ENCODE measurements at places on chromosomes 13 and 19.

DNA sequence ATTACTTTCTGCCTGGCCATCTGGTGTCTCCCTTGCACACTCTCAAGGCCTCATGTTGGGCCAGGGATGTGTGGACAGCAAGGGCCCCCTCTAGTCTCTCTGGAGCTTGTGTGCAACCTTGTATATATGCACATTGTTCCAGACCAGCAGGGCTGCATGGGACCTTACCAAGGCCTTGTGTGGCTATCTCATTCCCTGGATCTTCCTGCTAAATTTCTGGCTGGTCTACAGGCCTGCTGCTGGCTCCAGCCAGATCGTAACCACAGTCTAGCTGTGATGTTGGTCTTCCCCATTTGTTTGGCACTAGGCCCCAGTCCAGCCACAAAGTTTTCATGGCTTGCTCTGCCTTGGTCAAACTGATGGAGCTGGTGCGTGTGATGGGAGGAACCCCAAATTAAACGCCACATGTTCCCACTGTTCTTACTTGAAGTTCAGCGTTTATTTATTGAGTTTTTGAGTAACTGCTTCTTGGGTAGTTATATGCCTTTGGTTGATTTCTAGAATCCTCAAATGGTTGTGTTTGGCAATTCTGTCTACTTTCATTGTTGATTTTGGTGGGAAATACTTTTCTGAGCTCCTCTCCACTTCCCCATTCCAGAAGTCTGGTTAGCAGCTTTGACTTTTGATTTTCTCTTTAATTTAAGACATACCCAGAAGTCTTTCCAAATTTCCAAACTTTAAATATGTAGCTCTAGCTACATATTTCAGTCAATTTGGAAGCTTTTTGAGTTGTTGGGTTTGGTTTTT lies 56.4 kb downstream of the SIPA1L3 start:
- DNase-seq, result peak; percentile 16

- DNase-seq, result peak; percentile 10
These were observed 23.8 kb downstream of the TEX101 start for GRCh38 chr19:43438291-43439031.

GRCh38 chr13:41061914-41062837 lies 867 bp downstream of the WBP4 start:
- DNase-seq, result peak; percentile 78

GRCh38 chr19:49682274-49682673 lies 5.2 kb downstream of the PRMT1 start:
- DNase-seq, result no peak

- DNase-seq, result no peak
These were observed 80.3 kb downstream of the ANKRD10 start for GRCh38 chr13:110834572-110834971.

GRCh38 chr13:40777166-40777808 lies 6.3 kb upstream of the MRPS31 start:
- peak; percentile 54 for DNase-seq

- DNase-seq, result no peak
These were observed 807.5 kb upstream of the SLC10A2 start for GRCh38 chr13:103873725-103874124.

- peak; percentile 37 for DNase-seq
These were observed 209.5 kb upstream of the IPO5 start for GRCh38 chr13:97743938-97744337.

DNA sequence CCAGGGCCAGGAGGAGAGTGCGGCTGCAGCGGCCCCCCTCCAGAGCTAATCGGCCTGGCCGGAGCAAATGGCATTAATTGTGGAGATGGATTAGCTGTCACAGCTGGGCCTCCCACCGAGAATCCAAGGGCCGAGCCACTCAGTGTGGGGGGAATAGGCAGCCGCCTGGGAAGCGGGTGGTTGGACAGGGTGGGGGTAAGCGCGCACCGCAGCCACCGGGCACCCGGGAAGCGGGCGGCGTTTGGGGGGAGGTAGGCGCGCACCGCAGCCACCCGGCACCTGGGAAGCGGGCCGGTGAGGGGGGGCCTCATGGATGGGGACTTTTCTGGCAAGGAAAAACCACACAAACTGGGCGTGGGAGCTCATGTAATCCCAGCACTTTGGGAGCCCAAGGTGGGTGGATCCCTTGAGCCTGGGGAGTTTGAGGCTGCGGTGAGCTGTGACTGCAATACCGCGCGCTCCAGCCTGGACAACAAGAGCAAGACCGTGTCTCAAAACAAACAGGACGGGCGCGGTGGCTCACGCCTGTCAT lies 9.7 kb downstream of the R3HDM4 start:
- DNase-seq, result peak; percentile 38

GRCh38 chr13:43805071-43805468 lies 18.3 kb upstream of the ENOX1 start:
- peak; percentile 95 for DNase-seq

DNA sequence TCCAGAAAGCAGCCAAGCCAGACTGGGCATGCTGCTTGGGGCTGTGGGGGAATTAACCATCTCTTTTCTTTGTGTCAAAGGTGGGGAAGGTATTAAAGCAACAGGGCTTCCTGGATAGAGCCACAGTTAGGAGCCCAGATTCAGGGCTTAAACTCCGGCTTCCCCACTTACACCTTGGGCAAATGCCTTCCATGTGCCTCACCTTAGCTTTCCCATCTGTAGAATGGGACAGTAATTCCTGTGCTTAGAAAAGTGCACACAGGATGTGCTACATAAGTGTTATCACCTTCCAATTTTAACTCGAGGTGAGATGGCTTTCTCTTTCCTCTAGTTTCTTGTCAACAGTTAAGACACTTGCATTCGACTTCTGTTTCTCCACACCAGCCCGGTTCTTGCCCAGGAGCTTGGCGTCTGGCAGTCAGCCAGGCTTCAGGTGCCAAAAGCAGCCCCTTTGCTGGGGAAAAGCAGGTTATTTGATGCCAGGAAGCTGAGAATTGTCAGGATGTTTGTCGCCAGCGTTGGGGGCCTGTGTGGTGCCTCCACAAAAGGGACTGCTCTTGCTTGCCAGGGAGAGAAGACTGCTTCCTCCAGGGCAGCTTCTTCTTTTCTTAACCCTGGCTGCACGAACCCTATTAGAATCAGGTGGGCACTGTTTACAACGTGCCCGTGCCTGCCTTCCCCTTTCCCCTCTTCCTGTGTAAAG lies 79.2 kb downstream of the SIPA1L3 start:
- DNase-seq, result no peak

DNA sequence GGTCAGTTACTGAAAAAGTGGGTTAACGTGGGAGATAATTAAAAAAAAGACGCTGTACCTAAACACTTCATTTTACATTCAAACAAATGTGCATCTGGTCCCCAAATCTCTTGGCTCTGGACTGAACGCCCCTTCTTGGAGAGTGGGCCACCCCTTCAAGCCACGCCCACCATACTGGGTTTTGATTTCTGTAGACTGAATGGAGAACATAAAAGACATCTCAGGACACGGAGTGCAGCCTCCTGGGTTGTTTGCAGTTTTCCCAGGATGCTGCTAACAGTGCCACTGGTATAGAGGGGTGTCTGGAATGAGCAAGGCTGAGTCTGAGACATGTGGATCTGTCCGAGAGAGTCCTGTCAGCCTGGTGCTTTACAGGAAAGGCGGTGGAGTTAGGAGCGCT lies 10.6 kb downstream of the TFDP1 start:
- DNase-seq, result no peak

GRCh38 chr13:39879286-39880035 lies 224.0 kb downstream of the COG6 start:
- no peak for DNase-seq

DNA sequence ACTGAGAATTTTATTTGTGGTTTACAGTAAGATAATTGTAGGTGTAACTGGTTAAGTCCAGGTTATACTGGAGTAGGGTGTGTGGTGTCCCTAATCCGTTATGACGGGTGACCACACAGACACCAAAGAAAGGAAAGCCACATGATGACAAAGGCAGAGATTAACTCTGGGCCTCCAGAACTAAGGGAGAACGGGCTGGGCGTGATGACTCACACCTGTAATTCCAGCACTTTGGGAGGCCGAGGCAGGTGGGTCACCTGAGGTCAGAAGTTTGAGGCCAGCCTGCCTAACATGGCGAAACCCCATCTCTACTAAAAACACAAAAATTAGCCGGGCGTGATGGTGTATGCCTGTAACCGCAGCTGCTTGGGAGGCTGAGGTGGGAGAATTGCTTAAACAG lies 10.2 kb upstream of the FUT2 start:
- no peak for DNase-seq

- DNase-seq, result peak; percentile 40
These were observed 104.6 kb upstream of the RAP2A start for GRCh38 chr13:97329331-97329730.

DNA sequence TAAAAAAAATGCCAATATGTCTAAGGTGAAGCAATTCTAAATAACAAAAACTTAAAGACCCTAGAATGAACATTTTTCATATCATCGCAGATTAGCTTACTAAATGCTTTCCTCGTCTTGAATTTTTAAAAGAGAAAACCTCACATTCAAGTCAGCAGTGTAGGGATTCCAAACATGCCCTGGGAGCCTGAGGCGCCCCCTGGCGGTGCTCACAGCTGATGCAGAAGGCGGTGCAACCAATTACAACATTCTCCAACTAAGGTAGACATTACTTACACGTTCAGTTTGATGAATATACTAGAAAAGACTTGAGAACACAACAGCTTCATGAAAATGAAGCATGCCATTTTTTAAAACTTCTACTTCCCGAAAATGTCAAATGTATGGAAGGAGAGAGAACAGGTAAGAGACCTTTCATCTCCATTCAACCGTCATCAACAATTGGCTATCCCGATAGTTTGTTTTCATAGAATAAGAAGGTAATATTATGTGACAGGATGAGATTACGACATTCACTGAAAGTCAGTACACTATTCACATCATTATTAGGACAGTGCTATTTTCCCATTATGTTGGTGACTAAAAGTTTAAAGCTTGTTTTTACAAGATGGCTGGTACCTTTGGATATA lies 304.4 kb downstream of the DCLK1 start:
- DNase-seq, result no peak

DNA sequence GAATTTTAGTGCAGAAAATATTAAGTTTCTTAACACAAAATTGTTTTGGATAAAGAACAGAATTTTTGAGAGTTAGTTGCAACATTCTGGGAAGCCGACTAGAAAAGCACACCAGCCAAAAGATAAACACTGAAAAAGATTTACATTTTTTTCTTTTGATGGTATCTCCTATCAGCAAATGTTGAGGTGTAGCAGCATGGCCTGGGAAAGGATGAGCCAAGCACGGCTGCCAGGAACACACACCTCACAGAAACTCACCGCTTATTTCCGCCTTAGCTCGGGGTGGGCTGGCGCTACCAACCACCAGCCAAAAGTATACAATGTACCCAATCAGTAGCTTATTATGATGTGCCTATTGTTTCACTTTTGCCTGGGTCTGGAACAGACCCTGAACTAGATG lies 134.7 kb downstream of the MIPEP start:
- DNase-seq, result peak; percentile 87

DNA sequence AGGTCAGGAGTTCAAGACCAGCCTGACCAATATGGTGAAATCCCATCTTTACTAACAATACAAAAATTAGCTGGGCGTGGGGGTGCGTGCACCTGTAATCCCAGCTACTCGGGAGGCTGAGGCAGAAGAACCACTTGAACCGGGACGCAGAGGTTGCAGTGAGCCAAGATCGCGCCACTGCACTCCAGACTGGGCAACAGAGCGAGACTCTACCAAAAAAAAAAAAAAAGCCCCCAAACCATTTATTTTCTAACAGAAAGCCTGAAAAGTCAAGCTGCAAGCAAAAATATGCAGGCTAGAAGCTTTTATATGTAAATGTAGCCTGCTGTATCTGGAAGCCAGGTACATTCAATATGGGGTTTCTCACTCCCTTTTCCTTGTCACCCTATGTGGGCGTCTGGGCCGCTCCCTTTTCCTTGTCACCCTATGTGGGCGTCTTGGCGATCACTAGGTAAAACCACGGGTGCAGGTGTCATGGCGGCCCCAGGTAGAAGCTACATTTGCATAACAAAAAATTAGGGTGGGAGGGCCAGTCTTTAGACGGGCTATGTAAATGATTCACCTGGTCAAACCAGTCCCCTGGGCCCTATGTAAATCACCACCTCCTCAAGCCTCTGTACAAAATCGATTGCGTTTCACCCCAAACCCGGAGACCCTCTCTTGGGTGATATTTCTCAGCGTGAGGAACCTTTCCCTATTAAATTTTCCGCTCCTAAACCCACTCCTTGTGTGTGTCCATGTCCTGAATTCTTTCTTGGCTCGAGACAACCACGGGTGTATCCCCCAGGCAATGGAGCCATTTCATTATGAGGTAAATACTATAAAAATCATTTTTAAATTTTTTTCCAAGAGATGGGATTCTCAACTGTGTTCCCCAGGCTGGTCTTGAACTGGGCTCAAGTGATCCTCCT lies 2.1 kb downstream of the TRIM13 start:
- DNase-seq, result no peak

DNA sequence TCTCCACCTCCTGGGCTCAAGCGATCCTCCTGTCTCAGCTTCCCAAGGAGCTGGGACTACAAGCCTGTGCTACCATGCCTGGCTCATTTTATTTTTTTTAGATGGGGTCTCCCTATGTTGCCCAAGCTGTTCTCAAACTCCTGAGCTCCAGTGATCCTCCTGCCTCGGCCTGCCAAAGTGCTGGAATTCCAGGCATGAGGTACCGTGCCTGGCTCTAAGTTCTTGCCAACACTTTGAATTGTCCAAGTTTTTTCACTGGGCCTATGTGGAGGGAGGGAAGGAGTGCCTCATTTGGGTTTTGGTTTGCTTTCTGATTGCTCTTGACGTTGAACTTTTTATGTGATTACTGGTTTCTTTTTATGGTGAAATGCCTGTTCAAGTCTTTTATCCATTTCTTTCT lies 4.4 kb upstream of the UNC13A start:
- no peak for DNase-seq

GRCh38 chr13:103104340-103104739 lies 38.1 kb upstream of the SLC10A2 start:
- DNase-seq, result no peak

DNA sequence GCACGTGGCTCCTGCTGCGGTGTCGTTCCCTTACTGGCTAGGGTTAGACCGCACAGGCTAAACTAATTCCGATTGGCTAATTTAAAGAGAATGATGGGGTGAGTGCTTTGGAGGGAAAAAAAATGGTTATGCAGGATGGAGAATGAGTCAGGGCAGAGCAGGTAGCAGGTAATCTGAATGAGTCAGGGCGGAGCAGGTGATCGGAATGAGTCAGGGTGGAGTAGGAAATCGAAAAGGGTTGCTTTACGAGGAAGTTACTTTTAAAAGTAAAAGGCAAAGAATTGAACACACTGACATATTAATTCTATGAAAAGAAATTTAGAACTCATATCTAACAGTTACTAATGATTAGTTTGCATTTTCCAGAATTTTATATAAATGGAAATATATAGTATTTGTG lies 335.5 kb downstream of the FOXO1 start:
- DNase-seq, result no peak
